Coronary artery (tissue), 2 donors: ENCODE measurements at places on chromosomes 13 and 19.

DNA sequence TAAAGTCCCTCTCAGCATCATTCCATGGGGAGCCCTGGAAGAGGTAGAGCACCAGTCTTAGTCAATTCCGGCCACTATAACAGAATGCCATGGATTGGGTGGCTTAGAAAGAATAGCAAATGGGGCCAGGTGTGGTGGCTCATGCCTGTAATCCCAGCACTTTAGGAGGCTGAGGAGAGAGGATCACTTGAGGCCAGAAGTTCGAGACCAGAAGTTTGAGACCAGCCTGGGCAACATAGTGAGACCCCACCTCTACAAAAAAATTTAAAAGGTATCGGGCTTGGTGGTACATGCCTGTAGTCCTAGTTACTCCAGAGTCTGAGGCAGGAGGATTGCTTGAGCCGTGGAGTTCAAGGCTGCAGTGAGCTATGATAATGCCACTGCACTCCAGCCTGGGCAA, 25.0 kb upstream of the SIN3B start:
- DNase-seq: no peak

DNA sequence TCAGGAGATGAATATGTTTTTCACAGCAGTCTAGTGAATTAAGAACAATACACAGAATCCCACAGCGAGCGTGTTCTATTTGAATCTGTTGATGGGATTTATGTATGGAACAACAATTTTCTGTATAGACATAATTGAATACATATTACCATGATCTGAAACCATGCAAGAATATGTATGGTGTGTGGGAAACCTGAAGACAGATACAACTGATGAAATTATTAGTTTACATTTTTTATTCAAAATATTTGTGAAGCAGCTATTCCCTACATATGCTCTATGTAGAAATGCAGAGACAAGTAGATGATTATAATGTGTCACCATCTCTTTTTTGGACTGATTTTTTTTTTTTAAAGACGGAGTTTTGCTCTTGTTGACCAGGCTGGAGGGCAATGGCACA, 91.8 kb downstream of the DNAJC15 start:
- no peak for DNase-seq

- DNase-seq: no peak
Observed at GRCh38 chr19:55432241-55432959, 10.7 kb downstream of the SHISA7 start.

GRCh38 chr13:41547251-41548000, 90.1 kb downstream of the RGCC start:
- DNase-seq: peak; percentile 78

GRCh38 chr13:95643936-95644598, 439 bp downstream of the DZIP1 start:
- DNase-seq: no peak

GRCh38 chr13:61136093-61136492, 279.6 kb downstream of the PCDH20 start:
- DNase-seq: no peak

- peak; percentile 87 for DNase-seq
Observed at GRCh38 chr19:1220976-1221903, 15.7 kb downstream of the STK11 start.

GRCh38 chr19:51821921-51822320, 27.0 kb downstream of the FPR3 start:
- DNase-seq: no peak

GRCh38 chr13:35712907-35713761, 236.6 kb upstream of the MAB21L1 start:
- no peak for DNase-seq

GRCh38 chr13:110185696-110186095, 121.3 kb downstream of the COL4A1 start:
- no peak for DNase-seq

DNA sequence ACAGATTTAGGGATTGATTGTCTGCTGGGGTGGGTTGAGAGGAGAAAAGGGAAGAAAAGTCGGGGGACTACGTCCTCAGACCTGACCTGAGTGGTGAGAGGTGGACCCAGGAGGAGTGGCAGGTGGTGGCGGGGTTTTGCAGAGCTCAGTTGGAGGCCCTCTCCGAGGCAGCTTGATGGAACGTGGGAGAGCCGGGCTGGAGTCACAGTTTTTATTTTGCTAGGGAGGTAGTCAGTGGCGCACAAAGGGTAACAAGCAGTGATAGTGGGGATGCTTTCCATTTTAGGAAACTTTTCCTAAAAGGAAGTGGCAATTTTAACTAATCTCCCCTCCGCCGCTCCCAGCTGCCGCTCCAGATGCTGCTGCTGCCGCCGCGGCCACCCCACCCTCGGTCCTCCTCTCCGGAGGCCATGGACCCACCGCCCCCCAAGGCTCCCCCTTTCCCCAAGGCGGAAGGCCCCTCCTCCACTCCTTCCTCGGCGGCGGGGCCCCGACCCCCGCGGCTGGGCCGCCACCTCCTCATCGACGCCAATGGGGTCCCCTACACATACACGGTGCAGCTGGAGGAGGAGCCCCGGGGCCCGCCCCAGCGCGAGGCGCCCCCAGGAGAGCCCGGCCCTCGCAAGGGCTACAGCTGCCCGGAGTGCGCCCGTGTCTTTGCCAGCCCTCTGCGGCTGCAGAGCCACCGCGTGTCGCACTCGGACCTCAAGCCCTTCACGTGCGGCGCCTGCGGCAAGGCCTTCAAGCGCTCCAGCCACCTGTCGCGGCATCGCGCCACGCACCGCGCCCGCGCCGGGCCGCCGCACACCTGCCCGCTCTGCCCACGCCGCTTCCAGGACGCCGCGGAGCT, 1.1 kb upstream of the ZNF581 start:
- DNase-seq: no peak

- no peak for DNase-seq
Observed at GRCh38 chr13:37001921-37002250, 1.3 kb downstream of the EXOSC8 start.

DNA sequence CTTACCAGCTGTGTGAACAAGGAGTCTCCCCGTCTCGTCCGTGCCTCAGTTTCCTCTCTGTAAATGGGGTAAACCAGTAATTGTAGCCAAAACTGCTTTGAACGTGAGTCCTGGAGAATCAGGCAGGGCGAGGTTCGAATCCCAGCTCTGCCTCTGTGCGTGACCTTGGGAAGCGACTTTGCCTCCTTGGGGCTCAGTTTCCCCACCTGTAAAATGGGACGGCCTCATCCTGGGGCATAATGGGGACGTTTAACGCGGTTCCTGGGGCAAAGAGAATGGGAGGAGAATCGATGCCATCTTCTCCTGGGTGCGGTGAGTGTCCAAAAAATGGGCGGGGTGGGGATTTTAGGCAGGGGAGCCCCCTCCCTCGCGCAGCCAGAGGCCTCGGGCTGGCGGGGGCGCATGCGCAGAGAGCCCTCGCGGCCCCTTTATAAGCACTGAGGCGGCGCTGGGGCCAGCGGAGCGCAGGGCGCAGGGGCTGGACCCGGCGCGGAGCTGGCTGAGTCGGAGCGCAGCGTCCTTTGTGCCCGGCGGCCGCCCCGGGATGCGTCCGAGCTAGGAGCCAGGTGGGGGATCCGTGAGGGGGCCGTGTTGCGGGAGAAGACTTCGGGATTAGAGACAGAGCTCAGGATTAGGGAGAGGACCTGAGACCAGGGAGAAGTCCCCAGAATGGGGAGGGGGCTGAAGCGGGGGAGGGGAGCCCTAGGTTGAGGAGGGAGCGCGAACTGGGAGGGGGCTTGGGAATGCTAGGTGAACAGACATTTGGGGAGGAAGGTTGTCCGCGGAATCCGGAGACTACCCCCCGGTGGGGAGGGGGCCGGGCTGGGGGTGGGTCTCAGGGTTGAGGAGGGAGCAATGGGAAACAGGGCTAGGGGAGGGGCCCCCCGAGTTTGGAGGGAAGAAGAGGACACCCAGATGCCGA, at the start of gene NCAN:
NCAN (plus strand) TSS at position 460 of the 922 bp plus-strand sequence. CDS start 4,996 bp downstream, outside the sequence.
- no peak for DNase-seq

DNA sequence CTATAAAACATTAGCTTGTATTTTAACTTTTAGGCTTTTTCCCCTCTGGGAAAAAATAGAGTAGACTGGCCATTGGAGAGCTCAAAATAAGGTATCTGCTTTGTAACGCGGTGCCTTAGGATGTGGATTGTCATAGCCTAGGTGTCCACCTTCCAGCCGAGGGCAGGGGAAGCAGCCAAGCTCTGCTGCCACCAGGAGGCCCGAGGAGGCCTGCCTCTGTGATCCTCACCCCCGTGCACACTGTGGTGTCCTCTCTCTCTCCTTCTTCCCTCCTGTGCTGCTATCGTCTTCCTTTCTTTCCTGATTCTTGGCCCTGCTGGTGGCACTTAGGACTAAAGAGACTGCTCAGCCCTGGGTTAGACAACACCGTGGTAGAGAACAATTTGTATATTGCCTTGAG, 11.3 kb downstream of the HNRNPM start:
- DNase-seq: no peak

GRCh38 chr19:46620716-46621115, 4.2 kb downstream of the PTGIR start:
- peak; percentile 90 for DNase-seq

- DNase-seq: no peak
Observed at GRCh38 chr13:40608308-40608707, 58.1 kb downstream of the FOXO1 start.

GRCh38 chr19:40507892-40508291, 41.1 kb downstream of the SPTBN4 start:
- DNase-seq: no peak

GRCh38 chr19:51158474-51159129, 16.5 kb downstream of the SIGLEC7 start:
- DNase-seq: peak; percentile 67

GRCh38 chr13:76822698-76823267, 63.4 kb downstream of the KCTD12 start:
- no peak for DNase-seq

DNA sequence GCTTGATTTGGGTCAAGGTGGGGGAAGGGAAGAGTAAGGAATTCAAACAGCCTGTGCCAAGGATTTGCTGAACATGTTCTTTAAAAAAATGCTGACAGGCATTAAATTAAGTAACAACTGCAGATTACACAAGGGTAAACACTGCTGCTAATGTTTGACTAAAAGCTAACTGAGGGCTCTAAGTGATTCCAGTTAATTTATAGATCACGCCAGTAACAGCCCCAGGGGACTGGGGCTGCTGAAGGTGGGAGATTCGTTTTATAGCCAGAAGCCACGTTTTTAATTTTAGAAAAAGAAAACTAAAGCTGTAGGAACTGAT, 321.7 kb downstream of the DLEU7 start:
- DNase-seq: no peak
